ENCODE measurements at places on chromosomes 7 and 10. TPM values are rescaled to one million over a fixed set of nuclear protein-coding genes. Genes with fewer than 3 reads are reported as not detected.
A peak's percentile ranks its signal among the peaks of the same experiment; 100 is the strongest.

DNA sequence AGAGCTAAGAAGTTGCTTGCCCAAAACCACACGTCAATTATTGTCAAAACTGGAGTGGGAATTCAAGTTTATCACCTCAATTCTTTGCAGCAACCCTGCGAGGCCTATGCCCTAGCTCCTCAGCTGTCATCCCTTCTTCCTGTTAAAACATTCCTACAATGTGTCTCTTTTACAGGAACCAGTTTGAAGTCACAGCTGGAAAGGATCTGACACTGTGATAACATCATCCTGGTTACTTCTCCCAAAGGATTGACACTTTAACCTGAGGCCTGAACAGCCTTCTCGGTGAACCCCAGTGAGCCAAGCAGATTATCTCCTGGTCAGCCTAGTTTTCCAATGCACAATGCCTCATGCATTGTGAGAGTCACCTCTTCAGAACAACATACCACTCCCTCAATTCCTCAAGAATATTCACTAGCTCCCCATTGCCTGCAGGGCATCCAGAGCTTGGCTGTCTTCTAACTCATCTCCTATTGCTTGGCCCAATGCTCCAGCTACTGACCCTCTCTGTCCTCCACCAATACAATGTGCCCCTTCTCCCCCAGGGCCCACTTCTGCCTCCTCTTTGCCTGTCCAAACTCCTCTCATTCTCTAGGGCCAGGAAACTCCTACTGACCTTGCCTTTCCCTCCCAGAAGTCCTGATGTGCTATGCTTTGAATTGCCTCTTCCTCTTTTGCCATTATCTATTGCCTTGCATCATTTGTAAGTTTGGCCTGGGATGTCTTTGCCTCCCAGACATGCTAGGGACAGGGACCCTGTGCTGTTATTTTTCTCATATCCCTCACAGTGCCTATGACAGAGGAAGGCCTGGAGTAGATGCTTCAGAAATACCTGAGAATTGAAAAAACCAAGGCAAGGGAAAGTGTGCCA lies 10.4 kb upstream of the DLG5 start:
- H3K27me3 ChIP-seq = no peaks in the 10 kb centered on the region
- no peak for DNase-seq
- no peaks in the 10 kb centered on the region for H3K36me3 ChIP-seq

DNA sequence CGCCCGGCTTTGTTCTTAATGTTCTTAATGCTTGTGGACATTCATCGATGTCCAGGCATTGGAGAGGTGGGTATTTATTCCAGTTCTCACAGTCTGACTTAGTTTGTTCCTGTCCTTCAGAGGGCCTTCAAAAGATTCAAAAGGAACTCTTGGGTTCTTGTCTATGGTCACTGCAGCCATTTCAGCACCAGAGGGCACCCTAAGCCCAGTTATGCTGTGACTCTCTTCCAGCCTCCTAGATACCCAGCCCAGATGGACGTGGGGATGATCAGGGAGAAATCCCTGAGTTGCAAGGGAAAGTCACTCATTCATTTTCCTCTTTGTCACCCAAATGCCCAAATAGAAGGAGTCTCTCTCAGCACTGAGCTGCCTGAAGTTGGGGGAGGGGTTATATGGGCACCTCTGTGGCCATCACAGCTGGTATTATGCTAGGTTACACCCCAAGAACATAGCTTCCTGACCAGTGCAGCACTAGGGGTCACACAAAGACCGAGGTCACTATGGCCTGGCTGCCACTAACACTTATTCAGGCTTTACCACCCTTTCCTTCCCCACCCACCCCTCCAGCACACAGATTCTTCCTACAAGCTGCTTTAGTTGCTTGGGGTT lies 26.5 kb upstream of the CCDC126 start:
- H3K27me3 ChIP-seq = no peaks in the 10 kb centered on the region
- no peak overlapping the region for H3K27ac ChIP-seq
- H3K36me3 ChIP-seq = no peaks in the 10 kb centered on the region
- H3K4me3 ChIP-seq = no peak overlapping the region
- peak; percentile 48 for DNase-seq

GRCh38 chr7:157615101-157615817 lies 278.5 kb downstream of the DNAJB6 start:
- no peaks in the 10 kb centered on the region for H3K27me3 ChIP-seq
- peaks cover 26% of the 10 kb centered on the region for H3K4me1 ChIP-seq
- no peak for DNase-seq
- no peaks in the 10 kb centered on the region for H3K36me3 ChIP-seq
- H3K4me3 ChIP-seq = no peak overlapping the region

IFIT1B gene
- 0.11 TPM for total RNA-seq

DNA sequence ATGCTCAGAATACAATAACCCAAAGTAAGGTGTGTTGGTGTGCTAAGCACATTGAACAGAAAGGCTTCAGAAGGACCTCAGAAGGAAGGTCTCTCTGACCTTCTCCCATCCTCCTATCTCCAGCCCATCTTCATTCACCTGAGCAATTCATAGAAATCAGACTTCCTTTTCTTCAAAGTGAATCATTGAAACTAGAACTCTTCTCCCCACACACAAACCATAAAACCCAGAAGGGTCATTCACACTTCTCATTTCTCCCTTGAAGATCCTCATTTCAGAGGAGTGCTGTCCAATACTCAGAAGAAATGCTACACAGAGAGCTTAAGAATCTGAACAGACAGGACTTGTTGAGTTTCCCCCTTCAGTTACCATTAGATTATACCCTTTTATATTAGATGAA lies 89.5 kb downstream of the VWDE start:
- no peaks in the 10 kb centered on the region for H3K36me3 ChIP-seq
- H3K27ac ChIP-seq = no peak overlapping the region

DNA sequence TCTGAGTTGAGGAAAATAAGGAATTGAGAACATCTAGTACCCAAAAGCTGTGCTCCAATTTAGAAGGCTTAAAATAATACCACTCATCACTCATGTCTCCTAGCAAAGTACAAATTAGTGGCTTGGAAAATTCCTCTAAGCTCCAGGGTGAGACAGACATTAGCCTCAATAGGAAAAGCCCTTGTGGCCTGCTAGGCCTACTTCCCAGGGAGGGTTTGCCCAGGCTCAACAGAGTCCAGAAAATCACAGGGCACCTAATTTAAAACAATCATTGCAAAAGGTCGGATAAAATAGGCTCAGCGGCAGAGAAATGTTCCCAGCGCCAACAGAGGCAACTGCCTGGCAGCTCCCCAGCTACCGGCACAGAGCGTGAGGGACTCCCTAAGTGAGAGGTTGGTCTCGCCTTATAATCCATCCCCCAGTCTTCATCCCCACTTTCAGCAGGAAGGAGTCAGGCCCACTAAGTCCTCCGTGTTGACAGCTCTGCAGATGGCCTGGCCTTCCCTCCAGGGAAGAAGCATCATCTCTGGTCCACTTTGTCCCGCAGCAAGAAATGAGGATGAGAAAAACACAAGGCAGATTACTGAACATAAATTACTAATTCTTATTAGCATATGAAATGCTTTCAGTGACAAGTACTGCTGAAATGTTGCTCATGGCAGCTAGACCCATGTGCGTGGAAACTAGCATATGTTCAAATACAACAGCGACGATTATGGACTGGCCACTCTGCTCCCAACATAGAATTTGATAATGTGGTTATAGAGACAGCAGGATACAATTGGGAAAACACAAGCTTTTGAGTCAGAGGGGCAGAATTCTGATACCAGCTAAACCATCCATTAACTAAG lies 1177.7 kb upstream of the AUTS2 start:
- no peaks in the 10 kb centered on the region for H3K4me1 ChIP-seq
- H3K4me3 ChIP-seq = no peak overlapping the region
- H3K36me3 ChIP-seq = no peaks in the 10 kb centered on the region
- H3K27me3 ChIP-seq = no peaks in the 10 kb centered on the region
- DNase-seq = no peak

CCM2 gene
- total RNA-seq = 52.8 TPM

DNA sequence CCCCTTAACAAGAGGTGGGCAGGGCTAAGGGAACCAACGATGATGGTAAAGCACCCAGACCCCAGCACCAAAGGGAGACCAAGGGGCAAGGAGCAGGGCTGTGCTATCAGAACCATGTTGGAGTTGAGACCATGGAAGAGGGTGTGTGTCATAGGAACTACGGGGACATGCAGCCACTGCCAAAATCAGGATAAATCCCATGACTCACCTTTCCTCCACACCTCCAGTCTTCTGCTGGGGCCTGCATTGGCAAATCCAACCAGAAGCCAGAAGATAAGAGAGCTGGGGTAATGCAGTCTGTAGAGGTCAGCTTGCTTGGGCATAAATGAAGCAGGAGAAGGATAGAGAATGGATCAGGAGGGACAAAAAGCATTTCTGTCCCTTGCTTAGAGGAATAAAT lies 42.7 kb upstream of the SMARCD3 start:
- no peak overlapping the region for H3K27ac ChIP-seq
- no peak for DNase-seq
- no peaks in the 10 kb centered on the region for H3K36me3 ChIP-seq

DNA sequence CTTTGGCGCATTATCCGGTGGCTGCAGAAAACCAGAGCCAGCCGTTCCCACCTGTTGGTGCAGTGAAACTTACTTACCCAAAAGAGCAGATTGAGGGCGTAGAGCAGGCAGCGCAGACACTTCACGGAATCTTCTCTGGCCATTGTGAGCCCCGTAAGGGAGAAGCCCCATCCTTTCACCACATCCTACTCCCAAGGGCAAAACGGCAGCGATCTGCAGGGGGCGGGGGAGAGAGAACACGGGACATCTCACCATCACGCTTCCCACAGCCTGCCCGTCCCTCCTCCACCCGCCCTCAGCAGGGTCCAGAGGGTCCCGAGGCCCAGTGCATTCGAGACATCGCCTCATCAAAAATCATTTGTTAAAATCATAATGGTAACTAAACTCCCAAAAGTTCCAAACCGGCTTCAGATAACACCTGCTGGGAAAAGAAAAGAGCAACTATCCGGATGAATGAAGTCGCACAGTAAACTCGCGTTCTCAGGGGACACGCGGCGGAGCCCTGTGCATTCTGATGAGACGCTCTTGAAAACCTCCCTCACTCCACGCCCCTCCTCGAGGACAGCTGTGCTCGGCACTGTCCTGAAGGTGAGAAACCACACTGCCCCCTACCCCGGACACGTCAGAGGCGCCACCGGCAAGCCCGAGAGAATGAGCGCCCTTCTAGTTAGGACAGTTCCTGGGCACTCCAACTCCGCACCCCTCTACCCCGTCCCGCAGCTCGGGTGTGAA lies 1.2 kb downstream of the TSPAN12 start:
- H3K4me1 ChIP-seq = peaks cover 14% of the 10 kb centered on the region
- H3K27me3 ChIP-seq = peaks cover 67% of the 10 kb centered on the region
- no peak overlapping the region for H3K27ac ChIP-seq
- no peaks in the 10 kb centered on the region for H3K36me3 ChIP-seq
- peak; percentile 22 for DNase-seq

DNA sequence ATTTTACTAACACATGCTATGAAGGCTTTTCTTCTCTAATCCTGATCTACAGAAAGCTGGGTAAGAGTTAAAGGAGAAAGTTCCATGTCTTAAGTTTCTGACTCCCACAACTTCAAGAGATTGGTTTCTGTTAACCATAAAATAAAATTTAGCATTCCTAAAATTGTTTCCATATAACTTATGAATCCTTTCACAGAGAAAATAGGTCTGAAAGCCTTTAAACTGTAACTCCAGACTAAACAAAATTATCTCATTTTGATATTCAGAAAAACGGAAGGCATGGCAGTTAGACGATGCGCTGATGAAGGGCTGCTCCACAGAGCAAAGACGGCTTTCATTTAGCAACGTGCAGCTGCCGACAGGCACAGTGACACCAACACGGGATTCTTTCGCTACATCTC lies 133.3 kb downstream of the SLC25A13 start:
- H3K4me3 ChIP-seq = no peak overlapping the region
- H3K27me3 ChIP-seq = no peaks in the 10 kb centered on the region
- DNase-seq = no peak
- H3K27ac ChIP-seq = no peak overlapping the region
- H3K4me1 ChIP-seq = no peaks in the 10 kb centered on the region

DNA sequence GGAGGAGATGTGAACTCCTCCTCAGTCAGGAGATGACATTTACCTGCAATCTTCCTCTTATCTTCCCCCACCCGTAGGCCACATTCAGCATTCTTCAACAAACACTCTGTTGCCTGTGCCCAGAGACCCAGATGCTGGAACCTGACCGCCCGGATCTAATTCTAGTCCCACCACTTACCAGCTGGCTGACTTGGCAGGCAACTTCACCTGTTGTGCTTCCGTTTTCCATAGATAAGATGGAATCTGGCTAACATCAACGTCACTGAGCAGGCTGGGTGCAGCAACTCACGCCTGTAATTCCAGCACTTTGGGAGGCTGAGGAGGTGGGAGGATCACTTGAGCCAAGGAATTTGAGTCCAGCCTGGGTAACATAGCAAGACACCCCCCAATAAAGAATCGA lies 21.3 kb upstream of the FXYD4 start:
- peaks cover 13% of the 10 kb centered on the region for H3K27me3 ChIP-seq
- H3K27ac ChIP-seq = no peak overlapping the region
- H3K4me3 ChIP-seq = no peak overlapping the region
- H3K36me3 ChIP-seq = no peaks in the 10 kb centered on the region
- H3K4me1 ChIP-seq = peaks cover 24% of the 10 kb centered on the region
- no peak for DNase-seq

GRCh38 chr7:39693812-39694211 lies 70.4 kb downstream of the RALA start:
- H3K4me3 ChIP-seq = no peak overlapping the region
- no peaks in the 10 kb centered on the region for H3K4me1 ChIP-seq
- no peak overlapping the region for H3K27ac ChIP-seq
- DNase-seq = no peak
- H3K36me3 ChIP-seq = peaks cover 66% of the 10 kb centered on the region

KCP gene
- 0.11 TPM for total RNA-seq

Measured in CD4-positive, alpha-beta T cell (primary cell).